DMS79 (cell line): ENCODE measurements at places on chromosomes 16 and 17.

DNA sequence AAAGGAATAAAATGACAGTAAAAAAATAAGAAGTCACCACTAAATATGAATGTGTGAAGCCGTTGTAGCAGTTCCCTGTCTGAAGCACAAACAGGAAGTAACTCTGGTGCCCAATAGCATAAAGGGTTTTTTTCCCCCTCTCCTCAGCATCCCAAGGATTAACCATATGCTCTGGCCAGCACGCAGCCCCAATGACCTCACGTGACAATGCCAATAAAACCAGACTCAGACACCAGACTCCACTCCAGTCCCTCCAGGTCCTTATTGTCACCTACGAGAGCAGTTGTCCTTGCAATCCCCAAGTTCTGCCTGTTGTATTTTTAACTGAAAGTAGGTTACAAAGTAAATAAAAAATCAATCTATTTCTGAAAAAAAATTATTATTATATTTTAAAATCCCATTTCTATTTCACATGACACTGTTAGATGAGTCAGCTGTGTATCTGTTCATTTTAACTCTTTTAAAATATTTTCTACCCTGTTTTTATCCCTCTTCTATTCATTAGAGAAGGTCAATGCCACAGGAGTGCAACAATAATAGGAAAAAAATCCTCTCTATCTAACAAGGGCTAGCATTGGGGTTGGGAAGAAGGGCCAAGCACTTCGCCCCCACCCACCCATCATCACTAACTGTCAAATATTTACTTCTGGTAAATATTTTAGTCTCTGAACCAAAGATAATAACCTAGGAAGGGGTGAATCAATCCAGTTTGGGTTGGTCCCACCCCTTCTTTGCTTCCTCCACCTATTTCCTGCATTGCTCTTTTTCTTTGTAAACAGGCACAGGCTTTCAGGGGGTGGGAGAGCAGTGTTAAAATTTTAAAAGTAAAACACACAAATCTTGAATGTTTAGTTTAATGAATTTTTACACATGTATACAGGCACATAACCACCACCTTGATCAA lies 6.6 kb downstream of the PRAC1 start:
- DNase-seq, result no peak

GRCh38 chr17:72876413-72876812 lies 216.1 kb downstream of the SLC39A11 start:
- DNase-seq, result no peak

- DNase-seq, result no peak
Observed at GRCh38 chr17:73017658-73018057, 74.8 kb downstream of the SLC39A11 start.

GRCh38 chr17:76547183-76547641 lies 7.4 kb downstream of the PRCD start:
- DNase-seq, result no peak

- peak; percentile 58 for DNase-seq
Observed at GRCh38 chr17:83109793-83110645, 30.6 kb downstream of the METRNL start.

DNA sequence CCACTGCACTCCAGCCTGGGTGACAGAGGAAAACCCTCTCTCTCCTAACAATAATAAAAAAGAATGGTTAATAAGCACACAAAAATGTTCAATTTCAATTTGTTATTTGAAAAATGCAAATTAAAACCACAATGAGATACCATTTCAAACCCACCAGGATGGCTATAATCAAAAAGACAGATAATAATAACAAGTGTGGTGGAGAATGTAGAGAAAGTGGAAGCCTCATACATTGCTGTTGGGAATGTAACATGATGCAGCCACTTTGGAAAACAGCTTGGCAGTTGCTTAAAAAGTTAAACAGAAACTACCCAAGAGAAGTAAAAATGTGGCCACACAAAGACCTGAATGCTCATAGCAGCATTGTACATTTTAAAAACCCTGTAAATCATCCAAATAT lies 51.8 kb upstream of the MAP3K14 start:
- DNase-seq, result no peak

DNA sequence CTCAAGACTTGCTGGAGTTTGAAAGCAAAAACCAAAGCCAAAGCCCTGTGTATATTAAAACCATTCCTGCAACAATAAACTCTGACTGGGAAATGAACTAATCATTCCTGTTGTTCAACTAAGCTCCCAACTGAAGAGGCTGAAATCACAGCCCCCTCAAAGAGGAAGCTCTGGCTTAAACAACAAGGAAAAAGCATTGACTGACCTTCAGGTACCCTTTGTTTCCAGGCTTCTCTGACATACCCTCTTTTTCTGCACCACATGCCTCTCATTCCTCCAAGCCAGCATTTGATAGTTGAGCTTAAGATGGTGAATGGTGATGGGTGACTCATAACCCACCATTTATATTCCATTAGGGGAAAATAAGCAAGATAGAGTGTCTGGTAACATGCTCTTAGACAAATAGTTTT lies 470.9 kb upstream of the SOX9 start:
- no peak for DNase-seq

DNA sequence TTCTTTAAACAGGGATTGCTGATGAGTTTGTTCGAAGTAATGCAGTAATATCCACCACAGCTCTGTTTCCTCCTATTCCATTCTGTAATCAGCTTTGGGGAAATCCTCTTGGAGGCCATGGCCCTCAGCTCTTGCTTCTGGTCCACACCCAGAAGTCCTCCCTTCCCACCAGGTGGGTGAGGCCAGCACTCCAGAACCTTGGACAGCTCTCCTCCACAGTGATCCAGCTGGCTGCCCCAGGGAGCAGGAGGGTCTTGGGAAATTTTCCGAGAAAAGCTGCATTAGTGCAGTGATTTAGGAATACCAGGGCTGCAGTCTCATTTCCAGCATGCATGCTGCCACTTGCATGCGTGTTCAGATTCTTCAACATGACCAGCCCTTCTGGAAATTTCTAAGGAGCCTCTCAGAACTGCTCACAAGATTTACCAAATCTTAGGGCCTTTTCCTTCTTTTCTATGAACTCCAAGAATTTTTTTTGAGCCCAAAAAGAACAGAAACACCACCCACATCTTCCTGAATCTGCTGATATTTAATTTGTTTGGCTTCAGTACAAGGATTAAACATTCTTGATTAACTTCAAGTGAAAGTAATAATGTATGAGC lies 4.2 kb downstream of the SMPD3 start:
- DNase-seq, result no peak

GRCh38 chr16:14505846-14506245 lies 124.2 kb downstream of the PARN start:
- no peak for DNase-seq

GRCh38 chr17:4509923-4510617 lies 11.4 kb downstream of the SPNS2 start:
- no peak for DNase-seq

GRCh38 chr16:87133966-87134627 lies 183.1 kb downstream of the C16orf95 start:
- no peak for DNase-seq

- DNase-seq, result no peak
Observed at GRCh38 chr17:80295559-80295958, 34.9 kb downstream of the RNF213 start.

- no peak for DNase-seq
Observed at GRCh38 chr17:443109-443508, 90.5 kb upstream of the RPH3AL start.

DNA sequence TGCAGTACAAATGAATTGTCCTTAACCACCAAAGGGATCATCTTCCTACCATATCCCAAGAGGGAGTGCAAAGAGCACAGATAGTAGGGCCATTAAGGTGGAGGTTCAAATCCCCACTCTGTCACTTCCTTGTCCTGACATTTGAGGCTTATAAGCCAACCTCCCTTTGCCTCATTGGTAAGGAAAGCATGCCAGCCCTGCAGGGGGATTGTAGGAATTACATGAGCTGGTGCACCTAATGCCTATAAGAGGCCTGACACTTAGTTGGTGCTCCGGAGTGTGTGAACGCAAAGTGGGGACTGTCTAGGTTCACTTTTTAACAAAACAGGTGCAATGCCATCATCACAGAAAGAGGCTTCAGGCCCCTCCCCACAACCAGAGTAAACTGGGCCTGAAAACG lies 374.4 kb downstream of the SNX29 start:
- DNase-seq, result no peak

DNA sequence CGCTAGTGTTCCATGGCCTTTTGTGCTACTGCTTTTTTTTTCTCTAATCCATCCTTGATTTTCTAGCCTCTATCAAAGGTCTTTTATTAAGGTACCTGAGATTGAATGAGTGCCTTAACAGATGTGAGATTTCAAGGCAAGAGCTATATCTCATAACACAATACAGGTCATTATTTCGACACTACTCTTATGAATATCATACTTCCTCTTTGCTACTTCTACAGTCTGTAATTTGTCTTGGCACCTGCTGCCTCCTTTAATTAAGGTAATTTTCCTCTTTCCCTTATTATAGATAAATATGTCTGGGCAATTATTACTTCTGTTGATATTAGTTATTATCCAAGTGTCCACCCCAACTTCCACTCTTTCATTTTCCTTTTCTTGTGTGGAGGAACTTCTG lies 5.3 kb downstream of the KRT28 start:
- no peak for DNase-seq

- no peak for DNase-seq
Observed at GRCh38 chr17:49548051-49548505, 27.6 kb upstream of the NXPH3 start.

GRCh38 chr17:50189550-50190292 lies 11.7 kb downstream of the COL1A1 start:
- DNase-seq, result no peak

- DNase-seq, result no peak
Observed at GRCh38 chr16:8184854-8185253, 405.5 kb downstream of the TMEM114 start.

- DNase-seq, result no peak
Observed at GRCh38 chr16:12703935-12704334, 99.8 kb downstream of the CPPED1 start.

DNA sequence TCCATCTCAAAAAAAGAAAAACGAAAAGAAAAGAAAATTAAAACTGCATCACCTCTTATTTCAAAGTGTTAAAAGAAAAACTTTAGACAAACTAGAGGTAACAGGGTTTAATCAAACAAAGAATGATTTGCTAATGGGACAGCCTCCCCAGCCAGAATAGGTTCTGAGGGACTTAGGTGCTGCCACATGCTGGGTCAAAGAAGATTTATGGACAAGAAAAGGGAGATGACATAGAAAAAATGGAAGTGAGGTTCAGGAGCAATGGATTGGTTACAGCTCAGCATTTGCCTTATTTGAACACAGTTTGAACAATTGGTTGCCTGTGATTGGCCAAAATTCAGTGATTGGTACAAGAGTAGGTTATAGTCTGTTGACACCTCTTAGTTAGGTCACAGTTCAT lies 21.1 kb downstream of the TMC5 start:
- DNase-seq, result no peak

DNA sequence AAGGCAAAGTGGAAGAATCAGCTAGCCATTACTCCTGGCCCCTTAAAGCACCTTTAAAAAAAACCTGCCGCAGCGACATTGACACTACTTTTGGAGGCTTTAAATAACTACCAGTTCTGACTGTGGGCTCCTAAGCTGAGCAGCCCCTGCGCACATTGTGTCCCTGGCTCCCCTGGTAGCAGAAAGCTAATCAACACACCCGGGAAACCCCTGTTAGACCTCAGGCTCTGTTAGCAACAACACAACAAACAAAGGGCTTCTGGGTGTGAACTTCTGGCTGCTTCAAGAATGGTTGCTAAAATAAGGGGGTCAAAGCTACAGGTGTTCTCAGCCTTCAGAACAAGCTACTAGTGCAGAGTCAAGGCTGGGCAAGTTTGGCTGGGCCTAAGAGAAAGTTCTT lies 83.6 kb downstream of the TMEM100 start:
- no peak for DNase-seq

DNA sequence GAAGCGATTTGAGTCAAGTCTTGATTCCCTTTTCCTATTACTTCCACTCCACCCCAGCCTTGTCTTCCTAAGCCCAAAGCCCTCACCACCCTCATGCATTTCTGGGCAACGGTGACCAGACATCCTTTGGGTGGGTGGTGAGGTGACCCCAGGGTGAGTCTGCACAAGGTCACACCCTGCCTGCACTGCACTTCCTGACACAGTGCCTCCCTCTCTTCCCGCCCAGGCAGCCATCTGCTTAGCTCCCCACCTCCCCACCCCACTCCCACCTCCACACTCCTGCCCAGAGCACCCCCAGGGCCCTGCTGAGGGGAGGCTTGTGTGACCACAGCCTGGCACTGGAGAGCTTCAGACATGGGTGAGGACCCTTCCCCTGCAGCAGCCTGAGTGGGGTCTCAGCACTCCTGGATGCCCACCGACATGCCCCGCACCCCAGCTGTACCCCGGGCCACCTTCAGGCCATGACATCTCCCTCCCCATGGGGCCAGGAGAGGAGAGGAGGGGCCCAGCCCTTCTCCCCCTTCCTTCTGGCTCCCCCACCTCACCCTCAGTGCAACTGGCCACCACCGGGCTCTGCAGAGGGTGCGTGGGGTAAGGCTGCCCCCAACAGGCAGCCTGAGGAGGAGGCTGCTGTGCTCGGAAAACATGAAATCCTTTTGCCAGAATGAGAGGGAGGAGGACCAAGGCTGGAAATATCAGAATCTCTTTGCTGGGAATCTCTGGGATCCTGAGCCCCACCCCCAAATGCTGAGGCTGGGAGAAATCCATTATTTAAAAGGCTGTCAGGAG lies 68.6 kb downstream of the CCT6B start:
- peak; percentile 23 for DNase-seq

DNA sequence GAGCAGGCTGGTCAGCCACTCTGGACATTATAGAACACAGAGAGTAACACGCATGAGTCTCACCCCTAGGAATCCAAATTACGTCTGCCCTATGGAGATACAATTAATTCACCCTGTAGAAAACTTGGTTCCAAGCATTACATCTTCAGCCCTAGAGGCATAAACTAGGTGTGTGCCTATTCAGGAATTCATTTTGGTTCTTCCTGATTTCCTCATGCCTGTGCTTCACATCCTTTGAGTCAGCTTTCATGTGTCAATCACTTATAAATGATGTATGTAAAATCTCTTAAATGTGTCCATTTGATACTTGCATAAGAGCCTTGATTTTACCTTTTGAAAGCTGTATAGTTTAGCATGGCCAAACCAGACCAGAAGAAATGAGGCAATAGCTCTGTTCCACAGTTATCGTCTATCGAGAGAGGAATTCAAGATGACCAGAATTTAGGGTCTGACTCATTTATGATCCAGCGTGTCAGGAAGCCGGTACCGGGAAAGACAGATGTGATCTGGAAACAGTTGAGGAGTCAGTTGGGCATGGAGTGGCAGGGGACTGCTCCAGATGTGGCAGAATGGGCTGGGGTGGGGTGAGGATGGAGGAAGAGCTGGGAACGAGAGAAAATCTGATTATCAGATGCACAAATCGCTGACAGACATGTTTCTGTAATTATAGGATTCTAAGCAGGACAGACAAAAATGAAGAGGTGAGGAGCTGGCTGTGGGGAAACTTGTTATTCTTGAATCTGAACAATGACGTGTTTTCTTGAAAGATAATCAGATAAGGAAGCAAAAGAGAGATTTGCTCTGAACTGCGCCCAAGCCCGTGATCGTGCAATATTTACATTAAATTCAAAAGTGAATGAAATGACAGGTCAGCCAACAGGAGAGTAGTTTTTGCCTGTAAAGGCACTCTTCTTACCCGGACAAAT lies 76.7 kb downstream of the C16orf95 start:
- DNase-seq, result no peak
